ENCODE measurements at places on chromosomes 16 and 17.
A peak's percentile ranks its signal among the peaks of the same experiment; 100 is the strongest.

GRCh38 chr17:32878211-32878610 lies 1.3 kb upstream of the MYO1D start:
- peak; percentile 23 for DNase-seq

DNA sequence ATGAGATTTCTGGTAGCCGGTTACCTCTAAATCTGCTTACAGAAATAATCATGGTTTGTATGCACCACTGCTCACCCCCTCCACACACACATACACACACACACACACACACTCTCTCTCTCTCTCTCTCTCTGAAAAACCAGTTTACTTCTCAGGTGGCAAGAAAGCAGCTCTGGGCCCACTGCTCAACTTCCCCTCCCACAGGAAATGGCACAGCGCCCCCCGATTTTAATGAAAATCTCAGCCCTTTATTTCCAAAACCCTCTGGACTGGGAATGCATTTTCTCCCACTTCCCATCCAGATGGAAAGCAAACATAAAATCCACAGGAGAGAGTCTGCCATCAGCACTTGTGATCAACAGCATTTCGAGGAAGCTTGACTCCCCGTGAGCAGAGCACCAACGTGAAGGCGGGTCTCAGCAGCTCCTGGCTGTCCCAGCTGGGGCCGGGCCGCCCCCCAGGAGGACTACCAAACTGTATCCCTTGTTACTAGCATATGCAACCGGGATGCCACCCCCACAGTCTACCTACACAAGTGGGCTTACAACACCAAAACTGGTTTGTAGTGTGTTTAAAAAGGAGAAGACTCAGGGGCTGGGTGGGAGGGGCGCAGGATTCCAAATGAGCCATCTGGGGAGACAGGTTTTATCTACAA lies 121.1 kb downstream of the SLC39A11 start:
- no peak for DNase-seq

GRCh38 chr16:84207879-84208278 lies 16.9 kb downstream of the ADAD2 start:
- DNase-seq: no peak

DNA sequence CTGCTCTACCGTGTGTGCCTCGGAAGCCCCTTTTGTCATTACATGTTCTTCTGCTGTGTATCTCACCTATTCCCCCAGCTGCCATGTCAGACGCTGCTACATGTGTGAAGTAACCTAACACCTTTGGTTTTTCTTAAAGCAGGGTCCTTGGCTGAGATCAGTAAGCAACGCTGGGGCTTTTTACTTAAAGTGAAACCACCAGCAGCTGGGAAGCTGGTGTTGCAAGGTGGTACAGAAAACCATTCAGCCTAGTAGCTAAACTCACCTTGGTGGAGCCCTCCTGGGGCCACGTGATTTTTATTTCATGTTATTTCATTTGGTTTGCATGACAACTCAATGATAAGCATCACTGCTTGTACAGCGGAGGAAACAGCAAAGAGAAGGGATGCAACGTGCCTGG lies 62.6 kb downstream of the PLCG2 start:
- DNase-seq: no peak

DNA sequence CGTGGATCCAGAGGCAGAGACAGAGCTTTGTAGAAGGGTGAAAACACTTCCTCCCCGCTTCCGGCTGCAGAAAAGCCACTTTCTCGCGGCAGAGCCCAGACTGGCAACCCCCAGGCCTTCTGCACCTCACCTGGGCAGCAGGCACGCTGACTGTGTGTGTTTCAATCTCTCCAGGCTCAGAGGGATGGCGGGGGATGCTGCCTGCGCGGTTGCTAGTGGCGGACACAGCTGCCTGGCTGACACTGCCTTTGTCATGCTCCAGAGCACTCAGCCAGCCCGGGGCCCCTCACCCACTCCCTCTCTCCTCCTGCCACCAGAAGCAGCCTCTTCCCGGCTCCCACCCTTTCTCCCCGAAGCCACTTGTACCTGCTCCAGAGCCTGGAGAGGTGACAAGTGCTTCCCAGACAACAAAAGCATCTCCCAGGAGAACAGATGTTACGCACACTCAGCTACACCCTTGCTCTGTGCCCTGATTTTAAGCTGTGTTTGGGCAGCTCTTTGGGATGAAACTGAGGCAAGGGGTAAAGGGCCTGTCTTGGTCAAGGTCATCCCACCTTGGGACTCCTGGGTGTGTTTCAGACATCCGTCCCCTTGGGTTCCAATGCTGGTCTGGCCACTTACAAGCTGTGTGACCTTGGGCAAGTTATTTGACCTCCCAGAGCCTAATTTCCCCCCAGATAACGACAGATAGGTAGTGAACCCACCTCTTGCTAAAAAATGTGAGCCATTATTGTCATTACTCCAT lies 9.2 kb upstream of the GLIS2 start:
- no peak for DNase-seq

- no peak for DNase-seq
These were observed 14.2 kb upstream of the CETP start for GRCh38 chr16:56947604-56947995.

DNA sequence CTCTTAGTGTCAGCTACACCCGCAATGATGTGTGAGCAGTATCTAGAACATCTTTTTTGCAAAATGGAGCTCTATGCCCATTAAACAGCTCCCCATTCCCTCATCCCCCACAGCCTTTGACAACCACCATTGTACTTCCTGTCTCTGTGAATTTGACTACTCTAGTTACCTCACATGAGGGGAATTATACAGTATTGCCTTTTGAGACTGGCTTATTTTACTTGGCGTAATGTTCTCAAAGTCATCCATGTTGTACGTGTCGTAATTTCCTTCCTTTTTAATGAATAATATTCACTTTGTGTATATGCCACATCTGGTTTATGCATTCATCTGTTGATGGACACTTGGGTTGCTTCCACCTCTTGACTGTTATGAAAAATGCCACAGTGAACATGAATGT lies 23.2 kb upstream of the CCL22 start:
- DNase-seq: no peak

DNA sequence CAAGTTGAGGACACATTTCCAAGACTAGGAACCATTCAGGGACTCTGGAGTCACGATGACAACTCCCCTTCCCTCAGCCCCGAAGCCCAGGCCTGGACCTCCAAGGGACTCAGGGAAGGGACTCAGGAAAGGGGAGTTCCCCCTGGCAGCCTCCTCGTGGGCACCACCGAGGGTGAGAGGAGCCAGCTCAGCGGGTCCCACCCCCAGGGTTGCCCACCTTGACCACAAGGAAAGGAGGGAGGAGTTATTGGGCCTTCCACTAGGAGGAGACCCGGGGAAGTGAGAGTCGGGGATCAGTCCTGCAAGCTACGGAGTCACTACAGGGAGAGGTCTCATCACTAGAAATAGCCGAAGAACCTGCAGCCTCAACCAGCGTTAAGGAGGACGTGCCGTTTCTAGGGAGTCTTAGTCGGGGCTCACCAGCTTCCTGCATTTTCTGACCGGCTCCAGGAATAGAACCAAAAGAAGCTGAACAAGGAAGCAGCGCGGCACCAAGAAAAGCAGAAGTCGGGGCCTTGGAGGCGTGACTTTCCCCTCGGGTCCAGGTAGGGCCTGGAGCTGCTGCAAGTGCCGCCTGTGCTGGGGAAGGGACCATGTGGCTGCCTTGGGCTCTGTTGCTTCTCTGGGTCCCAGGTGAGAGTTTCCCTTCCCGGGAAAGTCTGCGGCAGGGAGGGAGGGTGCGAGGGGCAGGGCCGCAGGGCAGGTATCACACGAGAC lies at the start of gene CD300A:
Gene CD300A, plus strand, starts transcription at position 524 of the 717 bp plus-strand sequence. Its CDS starts 70 bp downstream, at position 594.
- no peak for DNase-seq

DNA sequence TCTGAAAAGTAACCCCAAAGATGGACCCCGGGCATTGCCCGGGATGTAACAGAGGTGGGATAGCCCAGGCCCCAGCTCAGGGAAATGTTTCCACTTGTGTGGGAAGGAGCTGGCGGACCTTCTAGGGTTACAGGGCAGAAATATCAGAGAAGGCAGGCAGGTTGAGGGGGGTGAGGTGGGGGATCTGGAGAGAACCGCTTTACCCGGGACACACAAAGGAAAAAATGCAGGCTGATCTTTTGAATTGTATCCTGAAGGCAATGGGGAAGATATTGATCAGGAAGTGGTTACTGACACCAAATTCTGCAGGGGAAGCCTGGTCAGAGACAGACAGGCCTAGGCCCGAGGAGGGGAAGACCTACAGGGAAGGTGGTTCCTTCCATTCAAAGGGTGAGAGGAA lies 3.5 kb downstream of the SLC47A1 start:
- no peak for DNase-seq

DNA sequence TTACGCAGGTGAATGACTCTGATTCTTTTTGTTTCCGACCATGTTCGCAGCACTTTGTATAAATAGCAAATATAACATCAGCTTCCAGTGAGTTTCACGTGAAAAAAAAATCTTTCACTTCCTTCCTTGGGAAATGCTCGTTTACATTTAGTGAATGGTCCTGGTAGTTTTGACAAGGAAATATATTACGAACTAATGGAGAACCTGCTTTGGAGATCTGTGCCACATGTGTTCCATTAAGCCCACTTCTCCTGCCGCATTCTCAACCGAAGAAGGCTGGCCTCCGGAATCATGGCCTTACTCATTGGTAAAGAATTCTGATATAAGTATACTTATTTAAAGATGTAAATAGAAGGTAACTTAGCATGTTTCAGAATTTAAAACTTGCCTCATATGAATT lies 3.6 kb downstream of the CRAMP1 start:
- DNase-seq: peak; percentile 56

DNA sequence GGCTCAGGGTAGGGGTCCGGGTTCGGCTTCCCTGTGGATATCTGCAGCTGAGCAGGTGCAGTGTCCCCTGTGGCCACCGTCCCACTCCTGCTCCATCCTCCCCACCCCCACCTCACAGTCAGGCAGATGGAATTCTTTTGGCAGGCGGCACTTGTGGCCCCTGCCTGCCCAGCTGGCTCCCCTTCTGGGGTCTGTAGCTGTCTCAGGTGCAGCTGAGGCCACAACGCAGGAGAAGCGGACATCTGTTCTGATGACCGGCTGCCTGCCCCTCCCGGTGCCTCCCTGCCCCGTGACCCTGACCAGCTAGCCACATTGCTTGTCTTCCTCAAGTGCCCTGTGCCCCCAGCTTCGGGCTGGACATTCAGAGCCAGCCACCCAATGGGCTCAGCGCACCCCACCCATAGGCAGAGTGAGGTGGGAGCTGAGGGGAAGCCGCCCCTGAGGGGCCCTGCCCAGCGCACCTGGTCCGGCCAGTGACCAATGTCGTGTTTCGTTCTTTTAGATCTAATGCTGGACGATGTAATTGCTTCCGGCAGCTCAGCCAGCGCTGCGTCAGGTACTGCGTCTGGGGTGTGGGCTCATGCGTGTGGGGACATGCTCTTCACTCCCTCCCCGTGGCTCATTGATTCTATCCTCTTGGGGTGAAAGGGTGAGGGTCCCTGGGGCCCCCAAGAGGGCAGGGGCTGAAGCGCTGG lies 25.2 kb upstream of the ABCC3 start:
- DNase-seq: no peak

DNA sequence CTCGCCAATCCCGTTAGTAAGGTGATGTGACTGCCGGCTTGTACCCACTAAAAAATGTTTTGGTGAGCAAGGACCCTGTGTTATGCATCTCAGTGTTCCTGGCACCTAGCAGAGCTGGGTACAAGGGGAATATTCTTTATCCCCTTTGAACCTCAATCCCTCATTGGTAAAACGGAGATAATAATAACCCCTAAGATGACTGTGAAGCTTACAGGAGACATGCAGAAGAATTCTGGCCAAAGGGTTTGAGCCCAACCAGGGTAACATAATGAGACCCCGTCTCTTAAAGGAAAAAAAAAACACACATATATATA lies 896 bp downstream of the GGA2 start:
- no peak for DNase-seq

- DNase-seq: peak; percentile 12
These were observed 45.9 kb downstream of the NT5M start for GRCh38 chr17:17348872-17349723.

Measured in fibroblast of skin of right biceps (primary cell).